ENCODE measurements at places on chromosomes 7 and 10.

- no peak for DNase-seq
Observed at GRCh38 chr10:21807180-21807579, 196.3 kb downstream of the DNAJC1 start.

DNA sequence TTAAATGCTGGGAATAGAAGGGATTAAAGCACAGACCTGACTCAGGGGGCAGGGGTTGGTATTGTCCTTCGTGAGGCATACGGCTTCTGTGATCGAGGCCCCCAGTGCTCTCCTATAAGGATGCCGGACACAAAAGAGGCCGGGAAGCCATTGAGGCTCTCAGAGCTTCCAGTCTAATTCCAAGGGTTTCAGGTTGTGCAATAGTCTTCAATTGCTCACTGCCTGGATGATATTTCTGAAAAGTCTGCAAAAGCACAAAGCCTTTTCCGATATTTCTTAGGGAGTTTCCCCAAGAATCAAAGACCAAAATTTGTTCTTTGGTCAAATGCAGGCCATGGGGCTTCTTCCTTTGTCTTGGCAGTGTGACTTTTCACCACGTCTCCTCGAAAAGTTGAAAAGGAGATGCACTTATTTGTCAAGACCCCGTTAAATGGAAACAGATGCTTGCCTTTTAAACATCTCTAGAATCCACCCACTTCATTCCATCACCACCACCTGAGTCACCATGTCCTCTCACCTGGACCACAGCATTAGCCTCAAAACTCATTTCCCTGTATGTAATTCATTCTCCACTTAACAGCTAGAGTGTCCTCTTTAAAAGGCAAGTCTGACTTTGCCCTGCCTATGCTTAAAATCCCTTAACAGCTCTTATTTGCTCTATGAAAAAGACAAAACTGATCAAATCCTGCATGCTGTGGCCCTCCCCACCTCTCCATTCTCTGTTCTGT lies 134.8 kb upstream of the NAMPT start:
- DNase-seq: no peak

DNA sequence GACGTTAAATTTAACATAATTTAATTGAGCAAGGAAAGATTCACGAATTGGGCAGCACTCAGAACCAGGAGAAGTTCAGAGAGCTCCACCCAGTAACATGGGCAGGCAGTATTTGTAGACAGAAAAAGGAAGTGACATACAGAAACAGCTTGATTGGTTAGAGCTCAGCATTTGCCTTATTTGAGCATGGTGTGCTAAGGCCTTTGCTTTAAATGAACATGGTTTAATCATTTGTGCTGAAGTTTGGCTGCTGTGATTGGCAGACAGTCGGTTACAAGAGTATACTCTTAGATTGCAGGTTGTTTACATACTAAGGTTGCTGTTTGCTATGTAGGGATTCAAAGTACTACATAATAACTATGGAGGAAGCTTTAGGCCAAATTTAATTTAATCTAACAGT lies 199.2 kb downstream of the MALRD1 start:
- no peak for DNase-seq

GRCh38 chr10:79025199-79025832 lies 43.5 kb upstream of the ZMIZ1 start:
- DNase-seq: no peak

DNA sequence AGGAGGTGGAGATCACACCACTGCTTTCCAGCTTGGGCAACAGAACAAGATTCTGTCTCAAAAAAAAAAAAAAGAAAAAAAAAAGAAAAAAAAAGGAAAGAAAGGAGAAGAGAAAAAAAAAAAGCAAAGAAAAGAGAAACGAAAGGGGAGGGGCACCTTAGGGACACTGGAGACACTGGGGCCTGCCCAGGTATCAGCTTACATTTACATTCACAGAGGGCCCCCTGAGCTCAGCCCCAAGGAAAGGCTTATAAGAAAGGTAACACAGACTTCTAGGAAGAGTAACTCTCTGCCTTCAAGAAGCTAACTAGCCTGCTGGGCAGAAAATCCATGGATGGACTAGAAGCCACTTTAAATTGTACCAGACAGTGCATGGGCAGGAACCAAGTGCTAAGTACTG lies 108.8 kb downstream of the NPY start:
- DNase-seq: no peak

- no peak for DNase-seq
Observed at GRCh38 chr7:28061824-28062196, 118.8 kb downstream of the JAZF1 start.

DNA sequence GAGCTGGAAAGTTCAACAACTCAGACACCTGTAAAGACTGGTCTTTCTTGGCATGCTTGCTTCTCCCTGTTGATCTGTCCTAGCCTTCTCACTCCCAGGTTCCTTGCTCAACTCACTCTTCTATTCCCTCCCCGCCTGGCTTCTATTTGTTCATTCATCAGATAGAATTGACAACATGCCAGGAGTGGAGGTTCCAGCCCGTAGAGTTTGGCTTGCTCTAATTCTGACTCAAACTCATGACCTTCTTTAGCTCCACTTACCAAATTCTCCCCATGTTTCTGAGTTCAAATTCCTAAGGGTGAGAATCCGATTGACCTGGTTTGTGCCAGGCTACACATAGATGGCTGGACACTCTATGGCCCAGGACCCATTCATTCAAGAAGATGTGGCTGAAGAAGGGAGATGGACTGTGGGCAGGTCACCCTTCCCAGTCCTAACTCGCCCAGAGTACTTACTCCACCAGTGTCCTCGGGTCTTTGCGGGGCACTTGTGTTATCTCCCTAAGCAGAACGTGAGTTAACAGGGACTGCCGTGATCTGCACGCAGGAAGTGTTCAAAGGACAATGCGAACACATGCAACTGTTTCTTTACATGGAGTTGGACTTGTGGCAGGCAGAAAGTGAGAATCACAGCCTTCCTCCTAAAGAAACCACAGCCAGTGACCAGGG lies 4.0 kb upstream of the TMEM236 start:
- DNase-seq: no peak

DNA sequence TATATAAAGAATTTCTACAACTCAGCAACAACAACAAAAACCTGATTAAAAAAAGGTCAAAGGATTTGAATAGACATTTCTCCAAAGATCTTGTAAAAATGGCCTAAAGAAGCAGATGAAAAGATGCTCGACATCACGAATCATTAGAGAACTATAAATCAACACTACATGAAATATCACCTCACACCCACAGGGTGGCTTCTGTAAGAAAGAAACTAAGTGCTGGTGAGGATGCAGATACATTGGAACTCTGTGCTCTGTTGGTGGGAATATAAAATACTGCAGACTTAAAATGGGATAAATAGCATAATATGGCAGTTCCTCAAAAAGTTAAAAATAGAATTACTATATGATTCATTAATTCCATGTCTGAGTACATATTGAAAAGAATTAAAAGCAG lies 38.3 kb upstream of the CDCA7L start:
- no peak for DNase-seq
